ENCODE measurements at places on chromosomes 5 and 9. TPM values are rescaled to one million over a fixed set of nuclear protein-coding genes. Genes with fewer than 3 reads are reported as not detected.

Gene AFAP1L1
- total RNA-seq: not detected

Gene C5orf52
- not detected for total RNA-seq

Gene B4GALT7
- total RNA-seq: 17.3 TPM

Gene CLIC3
- total RNA-seq: 3.6 TPM

Gene DNAI1
- not detected for total RNA-seq

Gene ANKRD18A
- 0.08 TPM for total RNA-seq

Gene NIPAL4
- not detected for total RNA-seq

Gene LRRC19
- total RNA-seq: not detected

Gene CDC20B
- 0.13 TPM for total RNA-seq

Gene ORM2
- not detected for total RNA-seq

Gene LCN12
- 1.0 TPM for total RNA-seq

Gene GPR150
- total RNA-seq: 0.74 TPM

Gene CAMK4
- 82.7 TPM for total RNA-seq

Gene CTXN3
- not detected for total RNA-seq

Gene C9orf50
- not detected for total RNA-seq

Gene SVEP1
- not detected for total RNA-seq

Gene PHF24
- not detected for total RNA-seq

Gene CSF2
- 0.61 TPM for total RNA-seq

Gene CNTNAP3
- not detected for total RNA-seq

Gene RNF208
- total RNA-seq: 4.5 TPM

Gene LCN15
- not detected for total RNA-seq

Gene BTNL3
- not detected for total RNA-seq

Gene SPINK6
- not detected for total RNA-seq

Gene TDRD7
- total RNA-seq: 9.3 TPM

Gene SLC6A3
- total RNA-seq: not detected

Gene PURA
- 13.4 TPM for total RNA-seq

Gene DRD1
- total RNA-seq: not detected

Gene GPRIN1
- total RNA-seq: 2.5 TPM

Gene TMC1
- not detected for total RNA-seq
